ENCODE measurements at places on chromosomes 5 and 9.

DNA sequence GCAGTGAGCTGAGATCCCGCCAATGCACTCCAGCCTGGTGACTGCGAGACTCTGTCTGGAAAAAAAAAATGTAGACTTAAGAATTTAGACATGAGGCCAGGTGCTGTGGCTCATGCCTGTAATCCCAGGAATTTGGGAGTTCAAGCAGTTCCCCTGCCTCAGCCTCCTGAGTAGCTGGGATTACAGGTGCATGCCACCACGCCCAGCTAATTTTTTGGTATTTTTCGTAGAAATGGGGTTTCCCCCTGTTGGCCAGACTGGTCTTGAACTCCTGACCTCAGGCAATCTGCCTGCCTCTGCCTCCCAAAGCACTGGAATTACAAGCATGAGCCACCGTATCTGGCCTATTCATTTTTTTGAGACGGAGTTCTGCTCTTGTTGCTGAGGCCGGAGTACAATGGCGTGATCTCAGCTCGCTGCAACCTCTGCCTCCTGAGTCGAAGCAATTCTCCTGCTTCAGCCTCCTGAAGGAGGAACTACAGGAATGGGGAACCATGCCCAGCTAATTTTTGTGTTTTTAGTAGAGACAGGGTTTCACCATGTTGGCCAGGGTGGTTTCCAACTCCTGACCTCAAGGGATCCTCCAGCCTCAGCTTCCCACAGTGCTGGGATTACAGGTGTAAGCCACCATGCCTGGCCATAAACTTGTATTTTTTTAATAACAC, 14.0 kb downstream of the DDX46 start:
- no peak overlapping the region for H3K4me3 ChIP-seq
- no peak for DNase-seq
- H3K27ac ChIP-seq = no peak overlapping the region
- no peaks in the 10 kb centered on the region for H3K4me1 ChIP-seq
- peaks cover 33% of the 10 kb centered on the region for H3K36me3 ChIP-seq

DNA sequence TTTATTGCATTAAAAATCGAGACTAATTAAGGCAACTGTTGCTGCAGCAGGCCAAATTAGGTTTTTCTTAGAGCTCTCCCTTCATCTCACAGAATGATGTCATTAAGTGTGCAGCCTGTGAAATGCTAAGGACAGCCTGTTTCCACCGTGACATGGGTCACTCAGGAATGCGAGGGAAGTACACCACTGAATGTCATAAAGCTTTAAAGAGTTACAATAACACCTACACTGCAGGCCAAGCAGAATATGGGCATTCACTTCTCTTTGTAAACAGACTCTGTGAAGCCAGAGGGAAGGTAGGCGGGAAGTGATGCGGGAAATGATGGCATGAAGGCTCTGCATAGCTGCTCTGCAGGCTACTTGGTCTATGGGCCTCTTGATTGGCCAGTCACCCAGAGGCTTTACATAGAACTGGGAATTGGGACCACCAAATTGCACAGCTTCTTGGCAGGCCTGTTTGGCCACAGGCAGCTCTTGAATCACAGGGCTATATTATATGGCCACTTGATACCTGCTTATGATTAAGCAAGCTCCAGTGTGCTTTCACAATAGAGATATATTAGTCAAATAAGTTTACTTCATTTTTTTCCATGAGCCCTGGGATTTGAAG, 28.4 kb upstream of the AOPEP start:
- H3K27me3 ChIP-seq = peaks cover 11% of the 10 kb centered on the region
- H3K4me3 ChIP-seq = no peak overlapping the region
- DNase-seq = no peak
- no peak overlapping the region for H3K27ac ChIP-seq
- H3K36me3 ChIP-seq = no peaks in the 10 kb centered on the region

- H3K27ac ChIP-seq = no peak overlapping the region
- no peak for DNase-seq
- H3K4me1 ChIP-seq = no peaks in the 10 kb centered on the region
- no peaks in the 10 kb centered on the region for H3K27me3 ChIP-seq
These were observed 88.9 kb upstream of the TYRP1 start for GRCh38 chr9:12604164-12604821.

DNA sequence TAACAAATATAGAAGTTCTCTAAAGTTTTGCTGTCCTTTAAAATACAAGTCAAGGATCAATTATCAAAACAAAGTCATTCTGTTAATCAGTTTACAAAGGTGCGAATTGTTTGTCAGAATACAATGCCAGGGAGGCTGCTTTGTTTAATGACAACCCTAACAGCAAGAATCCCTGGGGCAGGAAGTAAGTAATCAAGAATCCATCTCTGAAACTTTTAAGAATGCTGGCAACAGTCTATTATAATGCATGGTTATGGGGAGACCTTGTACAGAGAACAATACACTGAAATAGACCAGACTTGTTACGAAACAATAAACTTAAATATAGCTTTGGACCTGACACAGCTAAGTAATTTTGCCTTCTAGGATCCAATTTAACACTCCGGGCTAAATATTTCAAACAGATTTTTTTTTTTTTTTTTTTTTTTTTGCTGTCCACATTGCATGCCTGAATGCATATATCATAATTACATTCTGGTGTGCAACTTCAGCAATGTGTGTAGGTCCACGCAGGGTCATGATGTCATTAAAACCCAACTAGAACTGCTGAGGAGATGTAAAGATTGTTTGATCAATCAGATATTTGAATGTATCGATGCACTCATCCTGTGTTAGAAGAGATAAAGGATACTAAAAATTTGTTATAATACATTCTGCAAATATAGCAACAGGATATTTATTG, 421.3 kb downstream of the CETN3 start:
- H3K4me3 ChIP-seq = no peak overlapping the region
- H3K27me3 ChIP-seq = no peaks in the 10 kb centered on the region
- no peaks in the 10 kb centered on the region for H3K4me1 ChIP-seq

DNA sequence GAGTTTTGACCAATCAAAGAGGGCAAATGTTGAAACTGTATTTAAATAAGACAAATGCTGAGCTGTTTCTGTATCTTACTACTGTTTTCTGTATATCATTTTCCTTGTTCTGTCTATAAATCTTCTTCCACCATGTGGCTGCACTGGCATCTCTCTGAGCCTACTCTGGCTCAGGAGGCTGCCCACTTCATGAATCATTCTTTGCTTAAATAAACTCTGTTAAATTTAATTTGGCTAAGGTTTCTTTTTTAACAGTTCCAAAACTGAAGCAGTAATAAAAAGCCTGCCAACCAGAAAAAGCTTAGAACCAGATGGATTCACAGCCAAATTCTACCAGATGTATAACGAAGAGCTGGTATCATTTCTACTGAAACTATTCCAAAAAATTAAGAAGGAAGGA, 40.2 kb upstream of the TAS2R1 start:
- no peaks in the 10 kb centered on the region for H3K4me1 ChIP-seq
- DNase-seq = no peak
- no peaks in the 10 kb centered on the region for H3K36me3 ChIP-seq
- H3K27me3 ChIP-seq = no peaks in the 10 kb centered on the region
- H3K4me3 ChIP-seq = no peak overlapping the region

- H3K4me1 ChIP-seq = peaks cover 15% of the 10 kb centered on the region
- H3K36me3 ChIP-seq = no peaks in the 10 kb centered on the region
- DNase-seq = no peak
- H3K27me3 ChIP-seq = peaks cover 21% of the 10 kb centered on the region
These were observed 243.6 kb downstream of the AUH start for GRCh38 chr9:91117959-91118703.

DNA sequence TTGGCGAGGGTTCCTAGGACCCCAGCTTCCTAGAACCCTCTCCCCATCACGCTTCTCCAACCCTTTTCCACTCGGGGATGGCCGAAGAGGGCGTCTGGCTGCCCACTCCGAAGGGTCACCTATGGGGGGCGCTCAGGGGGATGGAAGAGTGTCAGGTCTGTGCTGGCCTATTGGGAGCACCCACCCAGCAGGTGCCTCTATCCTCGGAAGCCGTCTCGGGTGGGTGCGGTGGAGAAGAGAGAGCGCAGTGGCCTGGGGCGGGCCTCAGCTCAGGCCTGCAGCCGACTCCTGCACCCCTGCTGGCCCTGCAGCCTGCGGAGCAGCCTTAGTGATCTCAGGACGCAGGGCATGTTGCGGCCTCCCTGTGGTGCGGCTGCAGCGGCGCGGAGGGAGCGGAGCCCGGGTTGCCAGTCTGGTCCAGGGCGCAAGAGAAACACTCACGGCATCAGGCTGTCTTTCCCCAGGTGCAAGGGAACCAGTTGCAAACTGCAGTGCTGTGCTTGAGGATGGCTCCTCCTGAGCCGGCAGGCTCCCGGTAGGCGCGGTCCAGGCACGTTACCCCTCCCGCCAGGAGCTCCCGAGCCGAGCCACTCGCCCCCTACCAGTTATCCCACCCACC, 1.5 kb upstream of the IRX2 start:
- peaks cover 9% of the 10 kb centered on the region for H3K36me3 ChIP-seq
- H3K4me3 ChIP-seq = no peak overlapping the region
- no peak for DNase-seq
- H3K27me3 ChIP-seq = peaks cover 58% of the 10 kb centered on the region
- H3K27ac ChIP-seq = no peak overlapping the region

DNA sequence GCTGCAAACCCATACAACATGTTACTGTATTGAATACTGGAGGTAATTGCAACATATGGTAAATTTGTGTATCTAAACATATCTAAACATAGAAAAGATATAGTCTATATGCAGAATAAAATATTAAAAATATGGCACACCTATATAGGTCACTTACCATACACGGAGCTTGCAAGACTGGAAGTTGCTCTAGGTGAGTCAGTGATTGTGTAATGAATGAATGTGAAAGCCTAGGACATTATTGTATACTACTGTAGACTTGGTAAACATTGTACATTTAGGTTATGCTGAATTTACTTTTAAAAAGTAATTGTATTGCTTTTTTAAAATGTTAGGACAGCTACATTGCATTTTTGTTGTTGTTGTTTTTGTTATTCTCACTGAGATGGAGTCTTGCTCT, 968.8 kb downstream of the TLE1 start:
- no peaks in the 10 kb centered on the region for H3K36me3 ChIP-seq
- H3K27me3 ChIP-seq = no peaks in the 10 kb centered on the region
- no peaks in the 10 kb centered on the region for H3K4me1 ChIP-seq
- no peak overlapping the region for H3K4me3 ChIP-seq
- no peak for DNase-seq
- no peak overlapping the region for H3K27ac ChIP-seq

DNA sequence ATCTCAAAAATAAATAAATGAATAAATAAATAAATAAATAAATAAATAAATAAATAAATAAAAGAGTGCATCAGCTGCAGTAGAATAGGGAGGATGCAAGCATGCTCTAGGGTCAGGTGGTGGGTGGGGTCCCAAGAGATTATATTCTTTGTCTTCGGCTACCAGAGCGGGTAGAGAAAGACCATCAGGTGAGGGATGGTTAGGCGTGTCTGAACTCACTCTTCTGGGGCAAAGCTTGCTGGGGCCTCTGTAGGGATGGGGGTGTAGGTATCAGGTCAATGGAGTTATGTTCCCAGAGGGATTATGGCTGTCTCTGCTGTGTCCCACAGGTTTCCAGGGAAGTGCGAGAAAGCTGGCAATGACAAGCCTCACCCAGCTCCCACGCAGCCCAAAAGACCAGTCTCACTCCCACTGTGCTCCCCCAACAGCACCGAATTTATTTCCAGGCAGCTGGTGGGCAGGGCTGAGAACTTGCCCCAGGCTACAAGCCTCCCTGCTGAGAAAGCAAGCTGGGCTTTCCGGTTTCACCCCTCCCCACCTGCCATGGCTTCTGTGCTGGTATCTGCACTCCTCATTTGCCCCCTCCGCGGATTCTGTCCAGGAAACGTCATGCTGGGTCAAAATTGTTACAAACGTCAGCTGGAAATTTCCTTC, 180.8 kb downstream of the LURAP1L start:
- no peak for DNase-seq
- H3K27ac ChIP-seq = no peak overlapping the region
- no peak overlapping the region for H3K4me3 ChIP-seq
- no peaks in the 10 kb centered on the region for H3K27me3 ChIP-seq

DNA sequence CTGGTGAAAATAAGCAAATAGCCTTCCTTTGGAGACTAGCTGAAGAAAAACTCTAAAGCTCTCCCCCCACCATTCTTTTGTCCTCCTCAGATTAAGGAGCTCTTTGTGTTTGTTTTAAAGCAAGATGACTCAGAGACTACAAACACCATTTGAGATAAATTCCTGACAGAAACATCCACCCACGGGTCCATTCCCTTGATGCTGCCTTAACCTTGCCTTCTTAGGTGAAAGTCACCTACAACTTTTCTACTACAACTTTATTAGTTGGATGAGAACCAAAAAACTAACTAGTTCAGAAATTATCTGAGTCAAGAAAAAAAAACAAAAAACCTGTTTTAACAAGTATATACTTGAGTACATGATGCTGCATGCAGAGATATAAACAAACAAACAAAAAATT, 831.1 kb downstream of the NR2F1-AS1 start:
- no peaks in the 10 kb centered on the region for H3K27me3 ChIP-seq
- H3K36me3 ChIP-seq = no peaks in the 10 kb centered on the region
- no peak overlapping the region for H3K4me3 ChIP-seq
- no peaks in the 10 kb centered on the region for H3K4me1 ChIP-seq
- DNase-seq = no peak

GRCh38 chr9:2700909-2701550, 16.3 kb upstream of the KCNV2 start:
- no peaks in the 10 kb centered on the region for H3K27me3 ChIP-seq
- no peak for DNase-seq
- peaks cover 2% of the 10 kb centered on the region for H3K36me3 ChIP-seq
- no peak overlapping the region for H3K27ac ChIP-seq
- no peaks in the 10 kb centered on the region for H3K4me1 ChIP-seq

- no peak overlapping the region for H3K4me3 ChIP-seq
- no peaks in the 10 kb centered on the region for H3K4me1 ChIP-seq
- H3K27me3 ChIP-seq = no peaks in the 10 kb centered on the region
- no peak overlapping the region for H3K27ac ChIP-seq
- no peaks in the 10 kb centered on the region for H3K36me3 ChIP-seq
These were observed 464.5 kb upstream of the RGMB start for GRCh38 chr5:98308960-98309359.

GRCh38 chr9:106733828-106734380, 129.1 kb upstream of the ZNF462 start:
- no peak overlapping the region for H3K4me3 ChIP-seq
- no peak for DNase-seq
- H3K36me3 ChIP-seq = no peaks in the 10 kb centered on the region
- H3K27me3 ChIP-seq = no peaks in the 10 kb centered on the region
- no peaks in the 10 kb centered on the region for H3K4me1 ChIP-seq
- no peak overlapping the region for H3K27ac ChIP-seq

GRCh38 chr9:94685359-94685758, 41.1 kb upstream of the AOPEP start:
- DNase-seq = no peak
- no peak overlapping the region for H3K4me3 ChIP-seq
- H3K4me1 ChIP-seq = no peaks in the 10 kb centered on the region
- peaks cover 6% of the 10 kb centered on the region for H3K27me3 ChIP-seq
- no peak overlapping the region for H3K27ac ChIP-seq

- no peak overlapping the region for H3K4me3 ChIP-seq
- no peak overlapping the region for H3K27ac ChIP-seq
- no peak for DNase-seq
- no peaks in the 10 kb centered on the region for H3K36me3 ChIP-seq
These were observed 147.8 kb downstream of the CACNA1B start for GRCh38 chr9:138025417-138025816.

DNA sequence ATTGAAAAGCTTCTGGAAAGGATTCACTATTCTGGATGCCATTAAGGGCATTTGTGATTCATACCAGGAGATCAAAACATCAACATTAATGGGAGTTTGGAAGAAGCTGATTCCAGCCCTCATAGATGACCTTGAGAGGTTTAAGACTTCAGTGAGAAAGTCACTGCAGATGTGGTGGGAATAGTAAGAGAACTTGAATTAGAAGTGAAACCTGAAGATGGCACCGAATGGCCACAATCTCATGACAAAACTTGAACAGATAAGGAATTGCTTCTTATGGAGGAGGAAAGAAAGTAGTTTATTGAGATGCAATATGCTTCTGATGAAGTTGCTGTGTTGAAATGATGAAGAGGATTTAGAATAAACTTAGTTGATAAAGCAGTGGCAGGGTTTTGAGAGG, 254.6 kb upstream of the SLC24A2 start:
- DNase-seq = no peak
- peaks cover 26% of the 10 kb centered on the region for H3K4me1 ChIP-seq
- peak overlapping the region; percentile 40 for H3K27ac ChIP-seq
